Central memory CD8-positive, alpha-beta T cell (primary cell): ENCODE measurements at places on chromosomes 5 and 9.
A peak's percentile ranks its signal among the peaks of the same experiment; 100 is the strongest.

GRCh38 chr5:175384724-175385552 is 59.0 kb downstream of the DRD1 start:
- no peak for DNase-seq

GRCh38 chr5:32082701-32083100 is 91.4 kb downstream of the GOLPH3 start:
- no peak for DNase-seq

DNA sequence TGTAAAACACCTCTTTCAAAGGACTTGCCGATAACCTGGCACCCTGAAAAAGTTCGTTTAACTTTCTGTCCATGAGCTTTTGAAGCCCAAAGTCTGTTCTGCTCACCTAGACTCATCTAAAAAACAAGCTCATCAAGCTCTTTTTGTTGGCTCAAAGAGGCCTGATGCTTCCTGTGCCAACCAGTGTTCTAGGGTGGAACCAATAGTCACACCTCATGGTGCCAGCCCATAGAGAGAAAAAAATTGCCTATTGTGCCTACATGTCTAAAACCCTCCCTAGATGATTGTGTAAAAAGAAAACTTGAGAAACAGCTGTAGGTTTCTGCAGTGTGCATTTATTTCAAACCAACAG is 4.7 kb downstream of the SH3RF2 start:
- no peak for DNase-seq

- DNase-seq = no peak
These were observed 60.1 kb downstream of the SEMA4D start for GRCh38 chr9:89437772-89438171.

GRCh38 chr9:83313781-83314180 is 224.4 kb downstream of the FRMD3 start:
- no peak for DNase-seq

- no peak for DNase-seq
These were observed 32.8 kb downstream of the TUT7 start for GRCh38 chr9:86321373-86321772.

GRCh38 chr5:96663608-96664007 is 1.4 kb downstream of the CAST start:
- no peak for DNase-seq

DNA sequence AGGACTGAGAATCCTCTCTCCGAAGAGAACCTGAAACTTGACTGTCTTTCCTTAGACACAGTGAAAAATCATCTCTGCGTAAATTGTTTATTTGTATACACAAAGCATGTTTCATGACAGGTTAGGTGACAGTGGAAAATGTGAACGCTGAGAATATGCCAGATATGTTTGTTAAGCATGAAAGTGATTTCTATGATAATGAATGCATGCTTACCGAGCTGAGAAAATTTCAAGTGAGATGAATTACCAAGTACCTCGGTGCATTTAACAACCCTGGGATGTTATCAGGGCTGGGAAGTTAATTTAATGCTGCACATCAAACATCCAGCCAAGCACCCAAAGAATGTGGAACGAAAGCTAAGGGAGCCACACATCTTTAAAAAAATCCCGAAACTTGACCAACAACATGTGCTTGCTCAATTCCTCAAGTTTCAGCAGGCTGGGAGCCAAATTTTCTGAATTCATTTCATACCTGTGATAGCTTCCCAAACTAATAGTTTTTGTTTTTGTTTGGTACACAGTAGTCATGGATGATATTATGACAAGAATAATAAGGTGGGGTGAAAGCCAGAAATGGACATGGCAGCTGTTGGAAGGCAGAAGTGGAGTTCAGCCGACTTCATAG is 336.9 kb downstream of the ARHGEF28 start:
- DNase-seq = no peak

DNA sequence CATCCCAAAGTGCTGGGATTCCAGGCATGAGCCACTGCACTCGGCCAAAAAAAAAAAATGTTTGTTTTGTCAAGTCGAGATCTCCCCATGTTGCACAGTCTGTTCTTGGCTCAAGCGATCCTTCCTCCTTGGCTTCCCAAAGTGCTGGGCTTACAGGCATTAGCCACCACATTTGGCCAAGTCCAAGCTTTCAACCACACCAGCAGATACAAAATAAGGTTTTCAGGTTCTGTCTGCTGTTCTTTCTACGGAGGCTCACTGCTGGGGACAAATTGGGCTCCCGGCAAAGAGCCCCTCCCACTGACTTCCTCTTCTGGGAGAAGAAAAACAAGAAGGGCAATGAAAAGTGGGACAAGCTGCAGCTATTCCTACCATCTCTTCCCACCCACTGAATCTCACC is 37.6 kb upstream of the GGTA1 start:
- no peak for DNase-seq

DNA sequence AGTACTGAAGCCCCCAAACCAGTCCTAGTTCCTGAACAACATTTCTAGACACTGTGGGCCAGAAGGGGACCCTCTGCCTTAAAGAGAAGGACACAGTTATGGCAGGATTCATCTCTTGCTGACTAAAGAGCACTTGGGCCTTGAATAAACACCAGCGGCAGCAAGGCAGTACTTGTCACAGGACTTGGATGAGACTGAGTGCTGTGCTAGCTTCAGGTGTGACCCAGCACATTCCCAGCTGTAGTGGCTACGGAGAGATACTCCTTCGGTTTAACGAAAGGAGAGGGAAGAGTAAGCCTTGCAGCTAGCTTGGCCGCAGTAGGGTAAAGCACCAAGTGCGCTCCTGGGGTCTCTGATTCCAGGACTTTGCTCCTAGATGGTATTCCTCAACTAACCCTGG is 10.9 kb upstream of the STX17 start:
- no peak for DNase-seq

GRCh38 chr5:66908230-66908629 is 288.4 kb downstream of the CD180 start:
- DNase-seq = no peak

- no peak for DNase-seq
These were observed 130.9 kb downstream of the COX7C start for GRCh38 chr5:86748538-86749105.

DNA sequence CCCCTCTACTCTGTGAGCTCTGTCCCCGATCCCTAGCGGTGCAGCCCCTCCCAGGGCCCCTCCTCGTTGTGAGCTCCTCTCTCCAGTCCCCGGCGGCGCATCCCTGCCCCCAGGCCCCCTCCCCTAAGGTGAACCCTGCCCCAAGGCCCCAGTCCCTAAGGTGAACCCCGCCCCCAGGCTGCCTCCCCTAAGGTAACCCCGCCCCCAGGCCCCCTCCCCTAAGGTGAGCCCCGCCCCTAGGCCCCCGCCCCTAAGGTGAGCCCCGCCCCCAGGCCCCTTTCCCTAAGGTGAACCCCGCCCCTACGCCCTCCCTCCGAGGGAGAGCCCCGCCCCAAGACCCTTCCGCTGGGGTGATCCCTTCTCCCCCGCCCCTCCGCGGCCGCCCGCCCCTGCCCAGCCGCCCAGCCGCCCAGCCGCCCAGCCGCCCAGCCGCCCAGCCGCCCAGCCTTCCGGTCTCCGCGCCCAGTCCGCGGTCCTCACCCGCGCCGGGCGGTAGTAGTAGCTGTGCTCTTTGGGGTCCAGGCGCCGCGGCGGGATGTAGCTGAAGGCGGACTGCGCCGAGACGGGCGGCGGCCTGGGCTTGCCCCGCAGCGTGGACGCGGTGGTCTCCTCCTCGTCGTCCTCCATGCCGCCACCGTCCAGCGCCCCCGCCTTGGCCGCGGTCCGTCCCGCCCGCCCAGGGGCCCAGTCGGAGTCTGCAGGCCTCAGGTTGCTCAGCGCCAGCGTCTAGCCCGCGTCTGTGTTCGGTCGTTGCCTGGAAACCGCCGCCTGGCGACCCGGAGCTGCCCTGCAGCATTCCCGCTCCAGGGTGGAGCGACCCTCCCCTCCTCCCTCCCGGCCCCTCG is at the start of gene CFAP90:
CFAP90 (minus strand) TSS at position 739 of the 845 bp plus-strand sequence; CDS start at position 627, 112 bp downstream.
- no peak for DNase-seq

DNA sequence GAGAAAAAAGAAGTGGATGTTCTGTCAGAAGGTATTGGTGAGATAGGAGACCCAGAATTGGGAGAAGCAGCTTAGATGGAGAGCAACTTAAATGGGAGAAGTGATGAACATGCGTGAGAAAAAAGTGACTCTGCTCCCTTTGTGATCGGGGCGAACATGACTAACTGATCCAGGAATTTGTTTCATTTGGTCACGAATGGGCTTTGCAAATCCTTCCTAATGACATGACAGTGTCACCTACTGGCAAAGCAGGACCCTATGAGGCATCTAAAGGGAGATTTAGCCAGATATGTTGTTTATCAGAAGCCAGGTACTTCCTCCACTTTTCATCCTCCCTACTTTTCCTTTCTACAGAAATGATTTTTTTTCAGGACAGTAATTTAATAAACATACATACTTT is 787.4 kb upstream of the RGMB start:
- DNase-seq = no peak

DNA sequence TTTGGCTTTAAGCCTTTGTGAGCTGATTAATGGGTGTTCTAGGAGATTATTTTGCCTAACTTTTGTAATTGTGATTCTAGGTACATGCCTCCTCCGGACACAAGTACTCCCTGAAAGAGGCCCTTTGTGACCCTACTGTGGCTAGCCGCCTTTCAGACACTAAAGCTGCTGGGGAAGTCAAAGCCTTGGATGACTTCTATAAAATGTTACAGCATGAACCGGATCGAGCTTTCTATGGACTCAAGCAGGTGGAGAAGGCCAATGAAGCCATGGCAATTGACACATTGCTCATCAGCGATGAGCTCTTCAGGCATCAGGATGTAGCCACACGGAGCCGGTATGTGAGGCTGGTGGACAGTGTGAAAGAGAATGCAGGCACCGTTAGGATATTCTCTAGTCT is 13.6 kb downstream of the ITGA1 start:
- DNase-seq = no peak

- no peak for DNase-seq
These were observed 112.7 kb downstream of the NR6A1 start for GRCh38 chr9:124658165-124659017.

- peak; percentile 17 for DNase-seq
These were observed 2.5 kb upstream of the TMEM174 start for GRCh38 chr5:73170522-73170921.

DNA sequence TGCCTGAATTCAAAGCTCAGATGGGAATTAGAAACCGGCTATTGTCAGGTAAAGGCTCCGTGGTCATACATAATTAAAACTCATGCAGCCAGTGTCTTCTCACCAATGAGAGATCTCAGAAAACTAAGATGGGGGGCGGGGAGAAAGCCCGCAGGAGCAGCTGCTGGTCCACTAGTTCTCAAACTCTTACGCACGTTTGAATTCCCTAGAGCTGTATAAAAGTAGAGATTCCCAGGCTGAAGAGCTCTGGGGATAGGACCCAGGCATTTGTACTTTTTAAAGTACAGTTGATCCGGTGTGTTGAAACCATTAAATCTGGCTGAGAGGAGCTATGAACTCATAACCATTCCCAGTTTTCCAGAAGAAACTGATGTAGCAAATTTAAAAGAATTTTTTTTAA is 68.5 kb downstream of the FRMD3 start:
- DNase-seq = no peak

- no peak for DNase-seq
These were observed 95.0 kb upstream of the RUFY1 start for GRCh38 chr5:179455320-179455719.

DNA sequence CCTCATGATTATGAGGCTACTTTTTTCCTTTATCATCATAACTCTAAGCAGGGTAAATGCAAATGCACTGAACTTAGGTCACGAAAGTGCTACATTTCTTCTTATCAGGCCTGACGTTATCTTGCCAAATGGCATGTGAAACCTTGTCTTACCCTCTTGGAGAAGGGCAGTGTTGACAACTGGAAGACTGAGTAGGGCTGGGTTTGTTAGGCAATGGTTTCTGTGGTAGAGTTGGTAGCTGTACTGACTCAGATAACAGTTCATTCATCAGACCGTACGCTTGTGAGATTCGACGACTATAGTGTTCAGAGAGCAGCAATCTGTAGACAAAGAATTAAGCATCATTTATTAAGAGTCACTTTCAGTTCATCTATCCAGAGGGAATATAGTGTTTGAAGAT is 127.7 kb downstream of the CPLANE1 start:
- DNase-seq = no peak

- no peak for DNase-seq
These were observed 100.0 kb downstream of the PSD2 start for GRCh38 chr5:139895647-139896046.

GRCh38 chr5:71537687-71538086 is 49.5 kb upstream of the MCCC2 start:
- no peak for DNase-seq

DNA sequence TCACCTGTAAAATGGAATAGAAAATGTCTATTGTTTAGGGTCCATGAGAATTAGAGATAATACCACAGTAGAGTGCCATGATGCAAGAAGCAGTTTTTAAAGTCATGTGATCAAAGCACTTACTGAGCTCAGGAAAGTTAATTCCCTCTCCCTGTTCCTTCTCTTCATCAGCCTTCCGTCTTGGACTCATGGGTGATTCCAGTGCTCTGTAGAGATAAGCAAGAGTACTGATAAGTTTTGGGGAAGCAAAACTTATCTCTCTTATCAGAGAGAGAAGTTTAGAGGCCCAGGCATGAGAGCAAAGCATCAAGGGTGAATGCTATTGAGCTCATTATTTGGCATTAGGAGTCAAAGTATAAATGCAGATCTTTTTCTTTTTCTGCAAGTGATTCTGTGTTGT is 410.1 kb downstream of the AGTPBP1 start:
- DNase-seq = no peak

DNA sequence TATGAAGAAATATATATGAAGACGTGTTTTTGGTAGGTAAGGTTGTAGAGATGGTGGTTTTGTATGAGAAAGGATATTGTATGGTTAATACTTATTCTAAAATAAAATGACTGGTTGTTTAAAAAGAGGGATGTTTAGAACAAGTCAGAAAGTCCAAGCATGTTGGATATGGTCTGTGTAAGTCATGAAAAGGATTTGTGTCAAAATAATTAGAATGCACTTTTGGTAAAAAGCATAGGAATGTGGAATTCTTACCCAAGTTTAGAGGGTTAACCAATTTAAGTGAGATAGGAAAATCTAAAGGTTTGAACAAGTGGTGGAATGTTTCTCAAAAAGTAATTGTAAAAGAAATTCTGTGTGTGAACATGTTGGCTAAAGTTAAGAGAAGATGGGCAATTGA is 1556.5 kb upstream of the C9orf72 start:
- no peak for DNase-seq

GRCh38 chr5:175517824-175518450 is 39.6 kb downstream of the SFXN1 start:
- no peak for DNase-seq

GRCh38 chr5:28404363-28405071 is 1366.1 kb upstream of the CDH9 start:
- no peak for DNase-seq

DNA sequence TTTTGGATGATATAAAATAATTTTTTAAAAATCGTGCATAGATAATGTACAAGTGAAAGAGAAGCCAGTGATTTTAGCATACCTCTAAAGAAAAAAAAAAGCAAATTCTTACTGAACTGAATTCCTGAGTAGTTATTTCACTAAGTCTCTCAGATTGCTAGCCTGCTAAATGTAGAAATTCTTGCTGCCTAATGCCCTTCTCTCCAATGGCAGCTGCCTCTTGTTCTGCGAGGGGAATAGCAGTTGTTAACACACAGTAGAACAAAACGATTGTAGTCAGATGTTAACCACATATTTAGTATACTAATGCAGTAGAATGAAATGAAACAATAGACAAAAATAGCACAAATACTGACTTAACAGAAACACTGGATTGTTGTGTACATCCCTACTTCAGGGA is 26.8 kb downstream of the SMAD5 start:
- no peak for DNase-seq
